Vagina (tissue), 2 donors: ENCODE measurements at places on chromosomes 16 and 17. TPM values are rescaled to one million over a fixed set of nuclear protein-coding genes. Genes with fewer than 3 reads are reported as not detected.

- no peak overlapping the region for H3K4me3 ChIP-seq
- H3K27me3 ChIP-seq = no peaks in the 10 kb centered on the region
- no peaks in the 10 kb centered on the region for H3K4me1 ChIP-seq
These were observed 1.1 kb upstream of the CCL22 start for GRCh38 chr16:57357330-57358085.

DNA sequence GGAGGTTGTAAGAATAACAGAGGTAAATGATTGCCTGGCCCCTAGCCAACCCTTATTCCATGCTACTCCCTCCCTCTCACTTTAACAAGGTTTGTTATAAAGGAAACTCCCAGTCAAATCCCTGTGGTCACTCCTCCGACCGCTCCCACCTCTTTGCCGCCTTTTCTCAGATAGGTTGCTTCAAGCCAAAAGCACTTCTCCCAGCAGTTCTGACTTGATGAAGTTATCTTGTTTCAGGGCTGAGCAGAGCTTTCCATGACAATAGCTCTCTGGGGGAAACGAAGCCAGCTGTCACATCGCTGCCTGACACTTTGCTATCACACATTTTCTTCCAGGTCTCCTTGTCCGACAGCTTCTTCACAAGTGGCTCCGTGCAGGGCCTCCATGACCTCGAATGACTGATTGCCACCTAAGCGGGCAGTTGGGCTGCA lies 278.6 kb downstream of the HAPSTR1 start:
- no peaks in the 10 kb centered on the region for H3K36me3 ChIP-seq
- DNase-seq = peak; percentile 86
- no peak overlapping the region for H3K27ac ChIP-seq
- H3K4me3 ChIP-seq = no peak overlapping the region

- H3K4me1 ChIP-seq = no peaks in the 10 kb centered on the region
- no peaks in the 10 kb centered on the region for H3K27me3 ChIP-seq
- H3K36me3 ChIP-seq = no peaks in the 10 kb centered on the region
- H3K4me3 ChIP-seq = no peak overlapping the region
- H3K27ac ChIP-seq = no peak overlapping the region
These were observed 10.6 kb downstream of the DRC7 start for GRCh38 chr16:57704905-57705852.

DNA sequence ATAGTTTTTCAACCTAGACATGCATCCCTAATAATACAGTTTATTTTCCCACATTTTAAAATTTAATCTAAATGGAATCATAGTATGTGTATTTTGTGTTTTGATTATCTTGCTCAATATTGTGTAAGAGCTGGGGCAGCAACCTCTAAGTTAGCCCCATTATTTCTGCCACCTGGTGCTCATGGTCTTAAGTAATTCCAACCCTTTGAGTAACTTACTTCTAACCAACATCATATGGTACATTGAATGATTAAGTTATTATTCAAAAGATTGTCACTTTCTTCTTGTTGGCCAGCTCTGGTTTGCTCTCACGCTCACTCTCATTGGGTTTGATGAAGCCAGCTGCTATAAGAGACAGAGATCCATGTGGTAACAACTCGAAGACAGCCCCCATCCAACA lies 3.9 kb upstream of the KRTAP4-3 start:
- H3K27ac ChIP-seq = no peak overlapping the region
- H3K4me3 ChIP-seq = no peak overlapping the region
- no peak for DNase-seq
- H3K27me3 ChIP-seq = no peaks in the 10 kb centered on the region
- H3K36me3 ChIP-seq = no peaks in the 10 kb centered on the region
- no peaks in the 10 kb centered on the region for H3K4me1 ChIP-seq

- H3K4me3 ChIP-seq = no peak overlapping the region
- DNase-seq = no peak
- H3K36me3 ChIP-seq = no peaks in the 10 kb centered on the region
- H3K4me1 ChIP-seq = peaks cover 100% of the 10 kb centered on the region
- peak overlapping the region; percentile 87 for H3K27ac ChIP-seq
These were observed 37.8 kb downstream of the YPEL2 start for GRCh38 chr17:59369031-59369975.

DNA sequence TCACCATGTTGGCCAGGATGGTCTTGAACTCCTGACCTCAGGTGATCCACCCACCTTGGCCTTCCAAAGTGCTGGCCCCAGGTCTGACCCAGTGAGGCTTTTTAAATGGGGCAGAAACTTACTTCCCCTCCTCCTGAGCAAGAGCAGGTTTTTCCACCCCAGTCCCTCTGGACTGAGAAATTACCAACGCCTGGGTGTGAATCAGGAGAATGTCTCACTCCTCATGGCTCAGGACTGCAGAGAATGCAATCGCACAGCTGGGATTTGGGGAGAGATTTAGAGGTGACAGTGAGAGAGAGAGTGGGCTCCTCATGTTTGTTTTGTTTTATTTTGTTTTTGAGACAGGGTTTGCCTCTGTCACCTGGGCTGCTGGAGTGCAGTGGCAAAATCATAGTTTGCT lies 203.6 kb downstream of the RAB11FIP4 start:
- H3K4me1 ChIP-seq = peaks cover 24% of the 10 kb centered on the region
- H3K27ac ChIP-seq = no peak overlapping the region
- H3K36me3 ChIP-seq = no peaks in the 10 kb centered on the region
- no peak overlapping the region for H3K4me3 ChIP-seq

DNA sequence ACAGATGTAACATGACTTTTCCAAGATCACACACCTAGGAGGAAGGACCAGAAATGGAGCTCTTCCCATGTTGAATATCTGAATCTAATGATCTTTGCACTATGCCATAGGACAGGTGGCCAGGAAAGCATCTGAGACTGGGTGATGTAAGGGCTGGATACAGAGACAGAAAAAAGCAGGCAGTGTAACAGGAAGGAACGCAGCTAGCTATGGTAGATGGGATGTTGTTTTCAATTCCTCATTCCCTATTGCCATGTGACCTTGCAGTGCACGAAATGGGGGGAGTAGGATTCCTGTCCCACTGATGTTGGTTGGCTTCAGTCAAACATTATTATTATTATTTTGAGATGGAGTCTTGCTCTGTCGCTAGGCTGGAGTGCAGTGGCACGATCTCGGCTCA lies 3.7 kb upstream of the NPIPB15 start:
- no peak for DNase-seq
- H3K4me3 ChIP-seq = no peak overlapping the region
- no peaks in the 10 kb centered on the region for H3K4me1 ChIP-seq
- H3K27ac ChIP-seq = no peak overlapping the region

DNA sequence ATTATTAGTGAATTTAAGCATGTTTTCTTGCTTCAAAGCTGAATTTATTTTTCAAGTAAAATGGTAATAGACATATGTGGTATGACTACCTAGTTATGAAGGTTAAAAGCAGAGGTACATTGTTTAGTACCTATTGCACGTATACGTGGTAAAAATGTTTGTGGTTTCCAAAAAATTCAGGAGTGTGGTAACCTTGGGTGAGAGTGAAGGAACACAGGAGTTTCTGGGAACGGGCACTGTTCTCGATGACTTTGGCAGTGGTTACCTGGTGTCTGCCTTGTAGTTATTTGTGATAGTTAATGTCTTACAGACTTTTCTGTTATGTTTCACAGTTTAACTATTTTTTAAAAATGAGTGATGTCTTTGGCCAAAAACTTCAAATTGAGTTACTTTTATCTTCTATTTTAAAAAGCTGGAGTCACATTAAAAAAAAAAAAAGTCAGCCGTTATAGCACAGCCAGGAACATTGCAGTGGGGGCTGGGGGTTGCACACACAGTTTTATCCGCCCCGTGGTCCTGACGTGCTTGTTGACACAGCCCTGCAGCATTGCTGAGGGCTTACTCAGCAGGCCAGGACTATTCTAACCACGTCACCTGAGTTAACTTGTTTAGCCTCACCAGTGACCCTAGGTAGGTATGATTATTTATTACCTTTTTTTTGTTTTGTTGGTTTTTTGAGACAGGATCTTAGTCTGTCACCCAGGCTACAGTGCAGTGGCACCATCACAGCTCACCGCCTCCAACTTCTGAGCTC lies 10.9 kb downstream of the JPT2 start:
- peaks cover 8% of the 10 kb centered on the region for H3K4me1 ChIP-seq
- H3K36me3 ChIP-seq = peaks cover 53% of the 10 kb centered on the region
- no peak overlapping the region for H3K27ac ChIP-seq
- no peak for DNase-seq
- H3K27me3 ChIP-seq = no peaks in the 10 kb centered on the region

GRCh38 chr17:34712481-34713195 lies 133.3 kb downstream of the TMEM132E start:
- DNase-seq = peak; percentile 65
- H3K27me3 ChIP-seq = no peaks in the 10 kb centered on the region
- H3K27ac ChIP-seq = no peak overlapping the region
- H3K4me1 ChIP-seq = no peaks in the 10 kb centered on the region
- H3K36me3 ChIP-seq = no peaks in the 10 kb centered on the region

GRCh38 chr16:52906281-52906680 lies 146.4 kb downstream of the CHD9NB start:
- H3K27ac ChIP-seq = no peak overlapping the region
- H3K4me3 ChIP-seq = no peak overlapping the region
- H3K4me1 ChIP-seq = no peaks in the 10 kb centered on the region
- no peaks in the 10 kb centered on the region for H3K27me3 ChIP-seq

DNA sequence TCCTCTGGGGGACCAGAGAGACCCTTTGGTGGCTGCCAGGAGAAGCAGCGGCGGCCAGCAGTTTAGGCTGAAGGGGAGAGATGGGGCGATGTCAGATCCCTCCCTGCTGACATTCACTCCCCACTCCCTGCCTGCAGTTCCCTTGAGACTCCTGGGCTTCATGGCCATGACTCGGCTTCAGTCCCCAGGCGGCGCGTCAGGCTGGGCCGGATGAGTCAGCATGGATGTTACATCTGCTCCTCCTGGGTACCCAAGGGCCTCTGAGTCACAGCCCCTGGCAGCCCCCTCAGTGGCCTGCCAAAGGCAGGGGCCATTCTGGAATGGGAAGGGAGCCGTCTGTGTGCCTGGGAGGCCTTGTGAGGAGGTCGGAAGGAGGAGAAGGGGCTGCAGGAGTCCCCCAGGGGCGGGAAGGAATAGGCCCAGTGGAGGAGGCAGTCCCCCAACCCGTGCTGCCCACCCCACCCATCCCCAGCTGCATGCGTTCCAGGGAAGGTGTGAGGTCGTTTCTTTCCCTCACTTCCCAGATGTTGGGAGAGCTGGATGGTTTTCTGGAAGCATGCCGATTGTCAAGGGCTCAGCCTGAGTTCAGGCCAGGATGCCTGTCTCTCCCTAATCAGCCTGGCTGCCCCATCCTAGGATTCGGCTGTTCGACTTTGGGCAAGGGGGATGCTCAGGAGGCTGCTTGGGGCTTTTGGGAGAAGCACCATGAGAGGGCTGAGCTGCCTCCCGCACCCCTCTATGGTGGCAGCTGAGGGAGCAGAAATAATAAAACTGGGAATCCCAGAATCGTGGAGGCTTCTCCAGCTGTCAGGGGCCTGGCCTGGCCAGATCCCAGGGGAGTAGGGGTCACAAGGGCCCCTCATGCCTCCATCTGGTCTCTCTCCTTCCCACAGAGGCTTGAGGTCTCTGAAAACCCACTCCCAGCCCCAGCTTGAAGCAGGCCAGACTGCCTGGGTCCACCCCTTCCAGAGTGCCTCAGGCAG lies 9.7 kb downstream of the RHBDL3 start:
- peak overlapping the region; percentile 2 for H3K27ac ChIP-seq
- H3K36me3 ChIP-seq = no peaks in the 10 kb centered on the region
- H3K4me1 ChIP-seq = peaks cover 27% of the 10 kb centered on the region
- no peaks in the 10 kb centered on the region for H3K27me3 ChIP-seq
- DNase-seq = no peak
- H3K4me3 ChIP-seq = no peak overlapping the region

DNA sequence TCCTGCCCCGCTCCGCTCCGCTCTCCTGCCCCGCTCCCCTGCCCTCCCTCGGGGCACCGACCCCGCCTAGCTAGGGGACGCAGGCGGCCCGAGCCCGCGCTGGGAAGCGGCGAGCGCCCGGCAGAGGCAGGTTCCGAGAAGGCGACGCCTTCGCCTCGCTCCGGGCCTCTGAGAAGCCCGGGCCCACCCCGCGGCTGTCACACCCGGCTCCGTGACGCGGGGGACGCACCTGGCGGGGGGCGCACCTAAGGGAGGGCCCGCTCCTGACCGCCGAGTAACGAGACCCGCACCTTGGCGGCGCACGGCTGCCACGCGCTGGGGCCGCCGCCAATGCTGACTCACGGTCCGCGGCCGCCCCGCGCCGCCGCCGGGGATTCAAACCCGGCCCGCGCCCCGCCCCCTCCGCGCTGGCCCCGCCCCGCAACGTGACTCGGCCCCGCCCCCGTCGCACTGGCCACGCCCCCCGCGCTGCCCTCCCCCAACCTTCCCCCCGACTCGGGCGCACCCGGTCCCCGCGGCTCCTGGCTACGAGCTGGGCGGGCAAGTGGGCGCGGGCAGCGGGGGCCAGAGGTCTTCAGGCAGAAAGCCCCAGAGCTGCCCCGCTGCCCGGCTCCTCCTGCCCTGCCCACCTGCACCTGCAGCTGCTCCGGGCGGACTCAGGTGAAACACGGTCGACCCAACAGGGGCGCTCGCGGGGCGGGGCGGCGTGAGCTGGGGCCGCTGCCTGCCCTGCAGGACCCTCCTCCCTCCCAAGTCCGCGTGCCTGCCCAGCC lies 27.8 kb downstream of the GNPTG start:
- DNase-seq = no peak
- peak overlapping the region; percentile 64 for H3K4me3 ChIP-seq
- no peaks in the 10 kb centered on the region for H3K36me3 ChIP-seq
- H3K27me3 ChIP-seq = no peaks in the 10 kb centered on the region

DNA sequence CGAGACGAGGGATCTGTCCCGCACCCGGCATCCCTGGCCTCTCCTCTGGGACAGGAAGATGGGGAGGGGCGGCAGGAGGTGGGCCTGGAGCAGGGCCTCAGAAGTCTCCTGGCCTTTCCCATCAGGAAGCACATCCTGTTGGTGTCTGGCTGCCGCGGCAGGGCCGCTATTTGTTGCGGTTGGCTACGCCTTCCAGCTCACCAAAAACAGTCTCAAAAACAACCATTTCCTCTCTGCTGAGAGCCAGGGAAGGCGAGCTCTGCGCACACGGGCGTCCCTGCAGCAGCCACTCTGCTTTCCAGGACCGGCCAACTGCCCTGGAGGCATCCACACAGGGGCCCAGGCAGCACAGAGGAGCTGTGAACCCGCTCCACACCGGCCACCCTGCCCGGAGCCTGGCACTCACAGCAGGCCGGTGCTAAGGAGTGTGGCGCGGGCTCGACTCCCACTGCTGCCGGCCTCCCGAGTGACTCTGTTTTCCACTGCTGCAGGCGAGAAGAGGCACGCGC lies at the start of gene TMEM204:
TMEM204 (plus strand) TSS at position 224 of the 509 bp plus-strand sequence. CDS start 610 bp downstream, outside the sequence.
- no peaks in the 10 kb centered on the region for H3K36me3 ChIP-seq
- no peak for DNase-seq
- peak within 1 kb of the TSS; percentile 64 for H3K4me3 ChIP-seq
- H3K27me3 ChIP-seq = no peaks in the 10 kb centered on the region
- H3K27ac ChIP-seq = peak within 1 kb of the TSS; percentile 91
- peaks cover 85% of the 10 kb centered on the region for H3K4me1 ChIP-seq

GRCh38 chr17:27896701-27897100 lies 3.5 kb upstream of the LYRM9 start:
- DNase-seq = no peak
- no peak overlapping the region for H3K27ac ChIP-seq
- no peaks in the 10 kb centered on the region for H3K27me3 ChIP-seq
- peaks cover 8% of the 10 kb centered on the region for H3K4me1 ChIP-seq

AOC2 gene
- total RNA-seq = 2.2 TPM

PDIA2 gene
- not detected for total RNA-seq

SLC35B1 gene
- total RNA-seq = 42.0 TPM

SMTNL2 gene
- total RNA-seq = 2.5 TPM

MT1H gene
- not detected for total RNA-seq

ZNF469 gene
- total RNA-seq = 2.2 TPM

PMFBP1 gene
- not detected for total RNA-seq
